ENCODE measurements at places on chromosomes 2 and 18.

DNA sequence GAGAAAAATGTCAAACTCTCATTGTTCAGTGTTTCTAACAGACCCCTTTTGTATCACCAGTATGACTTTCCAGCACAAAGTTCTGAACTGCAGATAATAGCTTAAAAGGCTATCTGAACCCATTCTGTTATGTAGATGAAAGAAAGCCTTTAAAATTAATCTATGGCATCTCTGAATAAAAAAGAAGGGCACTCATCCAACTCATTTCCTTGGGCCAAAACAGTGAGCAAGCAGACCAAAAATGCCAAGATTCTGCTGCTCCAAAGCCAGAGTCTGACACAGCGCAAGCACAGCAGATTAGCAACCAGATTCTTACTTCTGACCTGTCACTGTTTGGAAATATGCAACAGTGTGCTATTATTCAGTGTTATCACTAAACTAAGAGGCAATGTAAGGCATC lies 22.6 kb upstream of the ITGA6 start:
- no peak for DNase-seq

DNA sequence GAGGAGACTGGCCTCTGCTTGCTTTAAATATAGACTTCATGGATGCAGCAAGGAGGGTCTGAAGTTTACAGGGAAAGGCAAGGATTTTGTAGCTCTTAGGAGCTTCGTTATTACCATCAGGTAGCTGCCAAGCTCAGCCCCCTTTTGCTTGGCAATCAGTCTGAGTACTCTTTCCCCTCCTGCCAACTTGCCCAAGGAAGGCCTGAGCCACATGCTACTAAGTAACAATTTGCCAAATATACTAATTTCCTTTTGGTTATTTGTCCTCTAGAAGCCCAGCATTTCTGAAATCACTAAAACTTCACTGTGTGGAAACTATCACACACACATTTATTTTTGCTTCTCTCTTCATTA lies 85.5 kb upstream of the ITPRID2 start:
- DNase-seq, result no peak

DNA sequence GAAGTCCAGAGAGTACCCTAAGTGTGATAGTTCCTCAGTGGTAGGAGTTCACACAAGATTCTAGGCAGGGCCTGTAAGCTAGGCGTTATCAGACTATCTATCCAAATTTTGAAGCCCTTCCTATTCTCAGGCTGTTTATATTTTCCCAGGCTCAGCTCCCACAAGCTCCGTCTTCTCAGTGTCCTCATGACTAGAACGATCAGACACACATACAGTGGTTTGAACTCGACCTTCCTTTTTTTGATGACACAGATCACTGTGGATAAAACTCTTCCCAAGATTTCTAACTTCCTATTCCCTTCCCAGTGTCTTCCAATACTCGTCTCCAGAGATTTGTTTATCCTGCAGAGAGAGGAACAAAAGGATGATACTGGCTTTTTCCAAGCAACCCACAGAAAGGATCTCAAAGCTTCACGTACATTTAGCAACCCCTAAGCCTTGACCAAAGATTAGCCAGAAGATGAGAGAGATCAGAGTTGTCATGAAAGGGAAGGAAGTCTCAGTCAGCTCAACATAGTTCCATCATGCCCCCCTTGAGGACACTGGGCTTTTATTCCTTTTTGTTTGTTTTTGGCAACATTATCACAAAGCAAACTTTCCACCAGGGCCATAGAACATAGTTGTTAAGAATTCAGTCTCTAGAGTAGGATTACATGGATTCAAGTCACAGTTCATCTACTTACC lies 42.3 kb upstream of the DOK6 start:
- DNase-seq, result no peak

DNA sequence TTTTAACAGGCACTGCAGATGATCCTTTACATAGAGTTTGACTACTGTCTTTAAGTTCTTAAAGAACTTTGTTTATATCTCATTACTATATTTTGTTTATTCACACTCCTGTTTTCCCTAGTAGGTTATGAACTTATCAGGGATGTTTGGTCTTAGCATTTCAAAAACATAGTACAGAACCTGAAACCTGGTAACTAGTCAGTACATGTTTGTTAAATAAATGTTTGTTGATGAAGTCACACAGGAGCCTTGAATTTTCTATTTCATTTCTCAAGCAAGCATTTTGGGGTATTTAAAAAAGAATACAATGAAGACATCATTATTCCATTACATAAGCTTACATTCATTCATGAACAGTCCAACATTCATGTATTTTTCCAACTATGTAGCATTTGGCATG lies 280.3 kb upstream of the ZSWIM2 start:
- no peak for DNase-seq

GRCh38 chr18:70455731-70456130 lies 166.9 kb downstream of the SOCS6 start:
- DNase-seq, result no peak

GRCh38 chr2:144711084-144711483 lies 191.2 kb upstream of the ZEB2 start:
- DNase-seq, result no peak

DNA sequence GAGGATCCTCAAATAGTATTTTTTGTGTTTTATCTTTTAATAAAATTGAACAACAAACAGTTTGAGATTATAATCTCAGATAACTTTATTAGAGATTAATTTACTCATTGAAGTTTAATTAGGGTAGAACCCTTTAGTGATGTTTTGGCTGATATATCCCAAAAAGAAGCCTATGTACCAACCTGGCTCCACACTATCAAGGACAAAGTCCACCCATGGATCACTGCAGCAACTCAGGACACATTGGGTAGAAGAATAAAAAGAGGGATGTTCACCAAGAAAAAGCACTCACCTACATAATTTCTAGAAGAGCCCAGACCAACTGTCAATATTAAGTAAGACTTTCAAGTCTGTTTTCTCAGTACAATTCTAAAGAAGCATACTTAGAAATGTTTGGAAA lies 112.9 kb downstream of the EXOC6B start:
- DNase-seq, result no peak

GRCh38 chr2:240389302-240389805 lies 46.1 kb upstream of the GPC1 start:
- no peak for DNase-seq

DNA sequence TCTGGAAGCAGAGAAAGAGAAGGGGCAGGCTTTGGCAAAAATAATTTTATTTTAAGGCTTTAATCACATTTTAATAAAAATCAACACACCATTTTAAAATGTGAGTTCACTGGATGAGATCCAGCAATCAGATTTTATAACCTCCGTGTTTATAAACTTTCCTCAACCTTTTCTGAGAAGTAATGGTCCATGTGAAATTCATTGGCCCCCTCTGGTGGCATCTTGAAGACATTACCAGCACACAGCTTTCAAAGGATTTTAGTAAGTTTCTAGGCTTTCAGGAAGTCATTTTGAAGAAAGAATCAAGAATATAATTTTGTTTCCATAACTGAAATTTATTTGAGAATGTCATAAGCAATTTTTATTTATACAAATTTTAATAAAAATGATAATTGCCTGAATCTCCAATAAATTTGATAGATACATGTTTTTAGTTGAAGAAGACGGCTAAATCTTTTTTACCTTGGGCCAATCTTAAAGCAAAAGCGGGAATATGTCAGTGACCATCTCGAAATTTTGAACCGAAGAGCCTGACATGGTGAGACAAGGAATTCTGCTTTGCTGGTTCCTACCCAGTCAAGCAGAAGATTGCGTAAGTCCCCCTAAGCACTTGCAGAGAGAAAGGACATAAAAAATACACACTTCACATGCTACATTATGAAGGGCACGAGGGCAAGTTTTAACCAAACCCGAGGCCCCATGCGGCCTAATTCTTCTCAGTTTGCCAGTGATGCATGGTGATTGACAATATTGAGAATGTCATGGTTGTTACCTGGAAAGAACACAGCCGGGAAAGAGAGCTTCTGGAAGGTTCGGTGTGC lies 128.4 kb upstream of the CBLN2 start:
- no peak for DNase-seq

- no peak for DNase-seq
Observed at GRCh38 chr18:57811477-57812125, 8.5 kb upstream of the ATP8B1 start.

DNA sequence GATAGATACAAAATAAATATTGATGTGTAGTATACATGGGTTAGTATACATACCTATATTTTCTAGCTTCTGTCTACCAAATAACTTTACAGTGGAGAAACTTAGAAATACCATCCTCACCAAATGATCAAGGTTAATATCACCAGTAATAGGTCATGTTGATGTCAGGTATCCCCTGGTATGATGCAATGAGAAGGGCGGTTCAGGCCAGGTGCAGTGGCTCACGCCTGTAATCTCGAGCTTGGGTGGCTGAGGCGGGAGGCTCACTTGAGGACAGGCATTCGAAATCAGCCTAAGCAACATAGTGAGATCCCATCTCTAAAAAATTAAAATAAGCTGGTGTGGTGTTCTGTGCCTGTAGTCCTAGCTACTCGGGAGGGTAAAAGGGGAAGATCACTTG lies 38.6 kb downstream of the CIB4 start:
- DNase-seq, result no peak

DNA sequence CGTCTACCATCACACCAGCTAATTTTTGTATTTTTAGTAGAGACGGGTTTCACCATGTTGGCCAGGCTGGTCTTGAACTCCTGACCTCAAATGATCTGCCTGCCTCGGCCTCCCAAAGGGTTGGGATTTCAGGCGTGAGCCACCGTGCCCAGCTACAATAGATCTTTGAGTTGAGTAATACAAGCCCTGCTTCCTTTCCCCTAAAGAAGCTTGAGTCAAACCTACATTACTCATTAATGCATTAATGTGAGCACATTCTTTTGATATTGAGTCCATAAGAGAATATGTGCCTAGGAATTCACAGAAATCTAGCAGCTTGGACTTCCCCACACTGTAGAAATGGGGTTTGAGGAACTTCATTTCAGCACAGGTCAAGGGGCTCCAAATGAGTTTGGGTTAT lies 39.6 kb downstream of the PSMG2 start:
- no peak for DNase-seq

DNA sequence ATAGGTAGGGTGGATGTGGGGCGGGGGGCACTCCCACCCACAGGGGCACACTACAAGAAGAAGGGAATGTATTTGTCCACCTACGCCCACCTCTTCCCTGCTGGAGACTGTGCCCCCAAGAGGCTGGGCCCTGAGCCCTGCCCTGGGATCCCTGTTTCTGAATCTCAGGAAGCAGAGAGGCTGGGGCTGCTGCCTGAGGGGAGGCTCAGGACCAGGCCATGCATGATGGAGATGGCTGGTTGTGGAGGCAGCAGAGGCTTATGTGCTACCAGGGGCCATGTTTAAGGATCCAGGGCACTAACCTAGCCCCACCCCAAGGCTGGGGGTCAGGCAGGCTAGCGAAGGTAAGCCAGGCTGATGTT lies 81.1 kb upstream of the OTOF start:
- no peak for DNase-seq

DNA sequence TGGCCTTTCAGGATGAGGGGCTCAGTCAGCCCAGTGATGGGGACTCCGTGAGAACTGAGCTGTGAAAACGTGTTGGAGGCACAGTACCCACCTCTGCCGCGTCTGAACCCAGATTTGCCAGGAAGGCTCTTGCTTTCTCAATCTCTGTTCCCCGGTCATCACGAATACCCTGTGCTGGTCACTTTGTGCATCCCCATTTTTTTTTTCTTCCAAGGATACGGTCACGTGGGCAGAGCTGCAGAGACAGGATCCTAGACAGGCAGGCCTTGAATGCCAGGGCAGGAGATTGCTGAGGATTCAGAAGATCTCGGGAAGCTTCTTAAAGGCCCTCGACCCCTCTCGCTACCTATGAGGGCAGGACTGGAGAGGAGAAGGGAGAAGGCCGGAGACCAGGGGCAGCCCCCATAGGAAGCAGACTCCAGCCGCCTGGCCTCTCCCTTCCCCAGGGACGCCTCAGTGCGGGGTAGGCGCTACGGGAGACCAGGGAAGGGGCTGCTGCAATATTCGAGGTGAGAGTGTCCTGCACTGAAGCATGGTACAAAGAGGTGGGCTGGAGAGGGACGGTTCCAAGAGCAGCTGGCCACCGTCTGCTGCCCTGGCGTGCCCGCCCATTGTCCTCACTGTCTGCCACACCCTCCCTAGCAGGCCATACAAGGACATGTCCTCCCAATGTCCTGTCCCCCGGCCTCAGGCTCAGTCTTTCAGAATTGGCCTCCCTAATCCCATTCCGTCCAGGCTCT lies 29.0 kb upstream of the TAF1B start:
- no peak for DNase-seq

DNA sequence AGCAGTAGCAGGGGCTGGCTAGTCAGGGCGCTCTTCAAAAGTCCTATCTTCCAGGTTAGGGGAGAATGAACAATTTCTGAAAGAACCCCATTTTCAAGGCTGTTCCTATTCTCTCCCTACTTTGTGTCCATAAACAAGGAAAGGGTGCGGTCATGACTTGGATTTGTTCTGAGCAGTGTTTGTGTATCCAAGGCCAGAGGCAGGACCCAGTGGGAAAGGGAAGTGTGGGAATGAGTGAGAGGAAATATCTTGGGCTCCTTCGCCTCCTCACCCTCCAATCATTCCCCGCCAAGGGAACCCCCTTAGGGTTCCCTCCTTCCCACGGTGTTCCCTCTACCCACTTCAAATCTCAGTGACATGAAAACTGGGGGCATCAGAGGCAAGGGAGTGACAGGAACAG lies 25.5 kb upstream of the SPTBN1 start:
- no peak for DNase-seq

- no peak for DNase-seq
Observed at GRCh38 chr2:158199928-158200650, 98.4 kb downstream of the UPP2 start.

GRCh38 chr18:8218197-8218596 lies 391.0 kb upstream of the RAB12 start:
- no peak for DNase-seq

GRCh38 chr2:239177908-239178307 lies 222.9 kb downstream of the HDAC4 start:
- no peak for DNase-seq

GRCh38 chr2:235330775-235331451 lies 162.9 kb upstream of the AGAP1 start:
- no peak for DNase-seq

Measured in activated CD4-positive, alpha-beta T cell treated with anti-CD3 and anti-CD28 coated beads, Interleukin-2, amount 50 U/mL, for 4 hours (primary cell).